ENCODE measurements at places on chromosomes 1 and 21.

DNA sequence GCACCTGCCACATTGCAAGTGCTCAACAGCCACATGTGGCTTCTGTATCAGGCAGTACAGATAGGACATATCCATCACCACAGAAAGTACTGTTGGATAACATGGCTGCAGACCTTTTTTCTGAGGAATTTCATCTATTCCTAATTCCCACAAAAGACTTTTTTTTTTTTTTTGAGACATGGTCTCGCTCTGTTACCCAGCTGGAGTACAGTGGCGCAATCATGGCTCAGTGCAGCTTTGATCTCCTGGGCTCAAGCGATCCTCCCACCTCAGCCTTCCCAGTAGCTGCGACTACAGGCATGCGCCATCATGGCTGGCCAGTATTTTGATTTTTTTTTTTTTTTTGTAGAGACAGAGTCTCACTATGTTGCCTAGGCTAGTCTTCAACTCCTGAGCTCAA, 33.3 kb downstream of the YARS1 start:
- DNase-seq, result no peak

DNA sequence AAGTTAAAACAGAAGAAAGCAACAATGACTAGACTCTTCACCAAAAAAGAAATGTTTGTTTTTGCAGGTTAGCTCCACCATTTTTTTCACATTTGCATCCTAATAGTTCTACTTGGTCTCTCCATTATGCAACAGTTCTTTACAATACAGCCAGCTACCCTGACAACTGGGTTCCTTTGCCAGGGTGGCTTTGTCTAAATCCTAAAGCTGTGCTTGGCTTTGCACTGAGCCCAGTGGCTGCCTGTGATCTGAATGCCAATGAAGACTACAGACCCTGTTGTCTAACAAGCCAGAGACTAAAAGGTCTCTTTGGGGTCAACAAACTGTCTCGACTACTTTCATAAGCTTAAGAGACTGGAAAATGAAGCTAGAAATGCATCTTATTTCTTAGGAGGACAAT, 112.0 kb downstream of the AKT3 start:
- DNase-seq, result no peak

DNA sequence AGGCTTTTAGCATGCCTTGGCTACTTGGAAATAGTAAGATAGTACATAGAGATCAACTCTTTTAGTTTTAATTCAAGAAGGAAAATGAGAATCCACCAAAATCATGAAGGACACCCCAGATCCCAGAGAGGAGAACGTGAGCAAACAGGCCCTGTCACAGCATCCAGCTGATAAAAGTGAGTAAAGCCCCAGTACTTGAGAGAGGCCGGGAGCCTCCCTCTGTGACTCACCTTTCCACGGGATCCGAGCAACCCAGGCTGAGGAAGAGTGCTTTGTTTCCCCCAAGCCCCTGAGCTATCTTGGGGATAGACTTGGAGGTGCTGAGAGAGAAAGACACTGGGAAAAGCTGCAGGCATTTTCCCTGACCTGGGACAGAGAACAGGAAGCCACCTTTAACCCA, 238.6 kb downstream of the DUSP10 start:
- DNase-seq, result no peak

DNA sequence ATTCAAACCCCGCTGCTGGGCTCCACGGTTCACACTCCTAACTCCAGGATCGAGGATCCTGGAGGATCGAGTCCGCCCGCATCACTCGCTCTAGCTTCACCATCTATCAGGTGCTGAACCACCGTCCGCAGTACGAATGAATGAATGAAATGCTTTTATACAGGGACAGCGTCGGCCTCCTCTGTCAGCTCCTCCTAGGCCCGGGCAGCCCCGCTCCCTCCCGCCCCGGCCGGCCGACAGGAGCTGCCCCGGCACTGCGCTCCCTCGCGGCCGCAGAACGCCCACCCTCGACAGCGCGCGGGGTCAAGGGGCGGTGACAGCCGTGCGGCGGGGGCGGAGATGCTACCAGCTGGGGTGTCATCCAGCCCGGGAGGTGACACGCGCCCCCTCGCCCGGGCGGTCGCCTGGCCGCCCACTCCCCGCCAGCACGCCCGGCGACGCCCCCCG, 520 bp downstream of the ZBTB17 start:
- DNase-seq, result peak; percentile 67

DNA sequence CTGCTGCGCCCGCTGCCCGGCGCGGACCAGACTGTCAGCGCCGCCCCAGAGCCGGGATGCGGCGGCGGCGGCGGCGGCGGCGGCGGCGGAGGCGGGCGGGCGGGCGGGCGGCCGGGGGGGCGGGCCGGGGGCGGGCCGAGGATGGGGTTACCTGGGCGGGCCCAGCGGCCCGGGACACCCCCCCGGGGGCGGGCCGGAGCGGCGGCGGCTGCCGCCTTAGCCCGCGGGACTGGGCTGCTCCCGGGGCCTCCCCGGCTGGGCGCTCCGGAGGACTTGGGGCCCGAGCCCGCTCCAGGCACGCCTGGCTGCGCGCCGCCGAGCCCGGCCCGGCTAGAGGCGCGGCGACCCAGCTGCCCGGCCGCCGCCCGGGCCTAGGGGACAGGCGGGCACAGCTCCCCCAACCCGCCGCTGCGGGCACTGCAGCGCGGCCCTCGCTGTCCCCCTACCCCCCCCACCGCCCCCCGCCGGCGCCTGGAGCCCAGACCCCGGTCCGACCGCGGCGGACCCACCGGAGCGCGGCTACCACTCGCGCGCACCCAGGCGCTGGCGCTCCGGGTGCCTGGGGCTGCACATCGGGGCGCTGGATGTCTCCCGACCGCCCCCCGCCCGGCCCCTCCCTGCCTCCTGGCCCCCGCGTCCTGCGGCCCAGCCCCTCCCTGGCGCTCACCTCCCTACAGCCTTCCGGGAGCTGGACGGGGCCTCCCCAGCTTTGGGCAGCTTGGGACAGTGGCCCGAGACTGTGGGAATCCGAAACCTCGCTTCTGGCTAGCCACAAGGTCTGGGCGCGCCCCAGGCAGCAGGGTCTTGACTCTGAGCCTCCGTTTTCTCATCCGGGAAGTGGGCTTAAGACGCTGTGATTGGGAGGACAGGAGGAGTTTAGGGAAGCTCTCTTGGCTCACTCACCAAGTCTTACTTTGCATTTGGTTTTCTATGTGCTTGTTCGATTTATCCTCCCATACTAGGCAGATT, at the start of gene WNT4:
Gene WNT4 (minus strand): TSS at position 33 of the 969 bp plus-strand sequence. CDS start 175 bp downstream, outside the sequence.
- DNase-seq, result no peak

- no peak for DNase-seq
Observed at GRCh38 chr1:21781815-21782348, 1.1 kb downstream of the USP48 start.

- DNase-seq, result no peak
Observed at GRCh38 chr1:10456048-10456447, 6.2 kb downstream of the CORT start.

- DNase-seq, result no peak
Observed at GRCh38 chr1:3219005-3219790, 150.2 kb downstream of the PRDM16 start.

DNA sequence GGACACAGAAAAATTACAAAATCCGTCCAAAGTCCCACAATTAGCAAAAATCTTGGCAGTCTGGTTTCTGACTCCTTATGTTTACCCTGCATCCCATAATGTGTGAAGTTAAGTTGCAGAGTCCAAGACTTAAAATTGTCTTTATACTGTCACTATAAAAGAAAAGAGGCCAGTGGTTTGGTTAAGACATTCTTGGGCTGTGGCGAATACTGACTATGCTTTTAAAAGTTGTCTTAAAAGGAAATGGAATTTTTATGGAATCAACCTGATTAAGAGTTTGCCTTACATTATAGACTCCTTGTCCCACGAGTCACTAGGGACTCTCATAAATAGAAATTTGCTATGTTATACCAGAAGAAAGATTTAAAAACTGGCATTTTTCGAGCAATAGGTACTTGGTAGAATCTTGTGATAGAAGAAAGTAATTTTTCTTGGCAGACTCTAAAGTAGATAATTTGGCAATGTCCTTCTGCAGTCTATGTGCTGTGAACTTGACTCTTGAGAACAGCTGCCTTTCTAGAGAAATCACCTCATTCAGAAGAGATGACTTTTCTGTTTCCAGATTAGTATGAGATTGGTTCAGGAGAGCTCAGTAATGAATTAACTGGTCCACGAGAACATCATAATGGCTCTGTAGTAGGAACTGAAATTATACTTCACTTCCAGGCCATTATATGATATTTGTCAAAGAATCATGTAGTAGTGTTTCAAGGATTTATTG, 31.8 kb downstream of the NTNG1 start:
- DNase-seq, result no peak

DNA sequence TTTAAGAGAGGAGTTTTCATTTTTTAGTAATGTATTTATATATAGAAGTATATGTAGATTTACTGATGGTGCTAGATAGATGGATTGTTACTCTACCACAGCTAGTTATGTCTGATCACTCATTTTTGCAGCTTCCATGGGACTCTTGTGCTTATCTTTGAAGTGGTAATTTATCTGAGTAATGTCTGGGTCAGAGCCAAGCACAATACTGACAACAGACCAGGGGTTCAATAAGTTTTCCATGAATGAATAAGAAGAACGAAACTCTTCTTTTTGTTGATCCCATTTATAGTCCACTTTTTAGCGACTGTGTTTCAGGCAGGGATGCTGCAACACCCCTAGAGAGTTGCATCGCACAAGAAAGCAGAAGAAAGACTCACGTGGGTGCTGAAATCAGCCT, 935.2 kb downstream of the PLA2G4A start:
- DNase-seq, result no peak

GRCh38 chr21:38479641-38480525, 18.4 kb downstream of the ERG start:
- DNase-seq, result no peak

DNA sequence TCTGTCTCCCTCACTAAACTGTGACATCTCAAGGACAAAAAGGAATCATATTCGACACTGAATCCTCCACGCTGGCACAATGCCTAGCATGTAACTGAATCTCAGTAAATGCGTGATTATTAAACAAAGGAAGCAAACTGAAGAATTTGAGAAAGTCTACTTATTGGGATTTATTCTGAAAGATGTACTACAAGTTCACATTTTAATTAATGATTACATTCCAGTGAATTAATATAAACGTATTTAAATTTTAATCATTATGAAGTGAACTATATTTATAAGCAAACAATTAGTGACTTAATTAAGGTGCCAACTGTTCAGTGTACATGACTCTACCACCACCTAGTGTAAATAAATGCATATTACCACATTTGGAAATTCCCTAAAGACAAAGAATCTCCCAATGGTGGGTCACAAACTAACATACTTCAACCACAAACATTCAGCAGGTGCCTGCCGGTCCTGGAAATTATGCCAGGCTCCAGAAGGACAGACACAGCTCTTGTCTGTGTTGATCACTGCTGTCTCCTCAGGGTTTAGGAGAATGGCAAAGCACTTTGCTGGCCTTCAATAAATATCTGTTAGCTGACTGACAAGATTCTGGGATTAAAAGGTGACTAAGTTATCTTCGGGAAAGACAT, 56.3 kb downstream of the SMYD3 start:
- peak; percentile 8 for DNase-seq

DNA sequence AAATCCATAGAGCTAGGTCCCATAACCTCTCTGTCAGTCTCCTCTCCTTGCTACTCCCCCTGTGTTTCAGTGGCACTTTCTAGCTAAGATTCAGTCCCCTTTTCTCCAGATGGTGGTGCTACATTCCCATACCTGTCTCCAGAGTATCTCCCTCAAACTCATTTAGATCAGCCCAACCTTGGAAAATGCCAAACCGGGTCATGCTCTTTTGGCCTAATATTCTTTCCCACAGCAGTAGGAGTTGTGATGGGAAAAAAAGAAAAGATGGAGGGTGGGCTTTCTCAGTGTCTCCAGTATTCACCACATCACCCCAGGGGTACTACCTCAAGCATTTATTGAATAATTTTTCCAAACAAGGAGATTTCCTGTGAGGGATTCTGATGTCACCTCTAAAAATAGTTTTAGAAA, 3.2 kb upstream of the RXFP4 start:
- DNase-seq, result peak; percentile 59

DNA sequence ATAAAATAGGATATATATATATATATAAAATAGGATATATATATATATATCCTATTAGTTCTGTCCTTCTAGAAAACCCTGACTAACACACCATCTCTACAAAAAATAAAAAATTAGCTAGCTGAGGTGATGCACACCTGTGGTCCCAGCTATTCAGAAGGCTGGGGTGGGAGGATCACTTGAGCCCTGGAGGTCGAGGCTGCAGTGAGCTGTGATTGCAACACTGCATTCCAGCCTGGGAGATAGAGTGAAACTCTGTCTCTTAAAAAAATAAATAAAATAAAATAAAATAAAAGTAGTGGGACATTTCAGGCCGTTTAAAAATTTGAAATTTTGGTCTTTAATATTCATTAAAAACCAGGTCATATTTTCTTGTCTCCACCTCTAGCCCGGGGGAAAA, 4.2 kb upstream of the RRP1 start:
- DNase-seq, result no peak

DNA sequence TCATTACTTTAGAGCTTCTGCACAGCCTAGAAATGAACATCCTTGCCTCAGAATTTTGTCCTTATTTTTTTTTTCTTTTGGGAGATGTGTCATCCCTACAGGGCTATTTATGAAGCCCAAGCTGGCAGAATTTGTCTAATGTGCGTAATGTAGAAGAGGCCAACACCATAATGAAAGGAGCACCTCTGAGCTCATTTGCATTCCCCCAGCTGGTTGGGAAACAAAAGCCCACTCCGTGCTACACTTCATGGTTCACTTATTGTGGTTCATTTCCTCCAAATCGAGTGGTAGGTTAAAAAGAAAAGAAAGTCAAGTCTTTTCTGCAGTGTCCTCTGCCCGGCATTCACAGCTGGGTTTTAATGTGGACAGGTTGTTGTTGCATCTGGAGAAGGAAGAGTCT, 73.5 kb downstream of the KAZN start:
- DNase-seq, result no peak

- no peak for DNase-seq
Observed at GRCh38 chr1:229137271-229137670, 133.6 kb upstream of the RAB4A start.

DNA sequence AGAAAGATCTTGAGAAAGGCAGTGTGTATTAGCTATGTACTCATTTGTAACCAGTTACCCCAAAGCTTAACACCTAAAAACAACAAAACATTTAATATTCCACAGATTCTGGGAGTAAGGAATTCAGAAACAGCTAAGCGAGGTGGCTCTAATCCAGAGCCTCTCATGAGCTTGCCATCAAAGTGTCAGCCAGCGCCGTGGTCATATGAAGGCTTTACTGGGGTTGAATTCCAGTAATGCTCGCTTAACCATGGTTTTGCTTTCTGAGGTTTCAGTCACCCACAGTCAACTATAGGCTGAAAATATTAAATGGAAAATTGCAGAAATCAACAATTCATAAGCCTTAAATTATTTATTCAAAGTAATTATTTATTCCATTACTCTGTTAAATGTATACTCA, 101.8 kb downstream of the CLIC6 start:
- DNase-seq, result no peak

- DNase-seq, result no peak
Observed at GRCh38 chr21:34715518-34715917, 46.7 kb downstream of the CLIC6 start.

All from NCI-H1930 (cell line).